ENCODE measurements at places on chromosomes 3 and 15. TPM values are rescaled to one million over a fixed set of nuclear protein-coding genes. Genes with fewer than 3 reads are reported as not detected.

DNA sequence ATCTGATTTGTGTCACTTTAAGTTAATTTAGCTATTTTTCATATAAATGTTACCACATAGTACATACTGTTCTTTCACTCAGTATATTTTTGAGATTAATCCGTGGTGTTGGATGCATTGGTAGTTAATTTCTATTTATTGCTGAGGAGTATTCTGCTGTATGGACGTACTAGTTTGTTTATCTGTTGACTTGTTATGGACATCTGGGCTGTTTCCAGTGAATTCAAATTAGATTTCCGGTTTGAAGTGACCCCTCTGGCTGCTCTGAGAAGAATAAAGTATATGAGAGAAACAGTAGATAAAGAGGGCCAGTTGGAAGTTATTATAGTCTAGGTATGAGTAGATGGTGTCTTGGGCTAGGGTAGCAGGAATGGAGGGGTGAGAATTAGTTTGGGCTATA, 15.6 kb downstream of the KAT2B start:
- H3K27ac ChIP-seq: no peak overlapping the region
- no peak for DNase-seq
- peaks cover 43% of the 10 kb centered on the region for H3K4me1 ChIP-seq
- H3K27me3 ChIP-seq: no peaks in the 10 kb centered on the region
- H3K36me3 ChIP-seq: no peaks in the 10 kb centered on the region

- H3K36me3 ChIP-seq: no peaks in the 10 kb centered on the region
- H3K4me3 ChIP-seq: no peak overlapping the region
- no peaks in the 10 kb centered on the region for H3K27me3 ChIP-seq
- no peak overlapping the region for H3K27ac ChIP-seq
Observed at GRCh38 chr15:27854601-27855000, 244.5 kb downstream of the OCA2 start.

DNA sequence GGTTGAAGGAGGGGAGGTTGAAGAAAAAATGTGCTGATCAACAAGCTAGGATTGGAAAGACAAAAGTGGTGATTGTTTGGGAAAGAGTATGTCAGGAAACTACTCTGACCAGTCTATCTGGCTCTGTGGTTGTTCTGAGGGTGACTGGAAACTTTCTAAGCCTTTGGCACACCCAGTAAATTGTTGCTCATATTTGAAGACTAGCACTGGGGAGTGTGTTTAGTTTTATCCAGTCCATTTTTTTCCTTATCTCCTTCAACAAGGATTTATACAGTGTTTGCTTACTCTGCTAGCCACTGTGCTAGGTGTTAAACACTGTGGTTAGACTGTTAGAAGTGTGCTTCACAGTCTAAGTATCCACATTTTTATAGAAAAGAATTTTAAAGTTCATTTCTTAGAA, 28.8 kb downstream of the PPM1L start:
- peaks cover 35% of the 10 kb centered on the region for H3K4me1 ChIP-seq
- H3K36me3 ChIP-seq: no peaks in the 10 kb centered on the region
- H3K27ac ChIP-seq: no peak overlapping the region
- H3K27me3 ChIP-seq: no peaks in the 10 kb centered on the region

- no peak overlapping the region for H3K27ac ChIP-seq
- H3K27me3 ChIP-seq: peaks cover 21% of the 10 kb centered on the region
- peak overlapping the region; percentile 55 for H3K4me3 ChIP-seq
- H3K4me1 ChIP-seq: peaks cover 15% of the 10 kb centered on the region
Observed at GRCh38 chr3:143121241-143122088, 1.9 kb downstream of the CHST2 start.

DNA sequence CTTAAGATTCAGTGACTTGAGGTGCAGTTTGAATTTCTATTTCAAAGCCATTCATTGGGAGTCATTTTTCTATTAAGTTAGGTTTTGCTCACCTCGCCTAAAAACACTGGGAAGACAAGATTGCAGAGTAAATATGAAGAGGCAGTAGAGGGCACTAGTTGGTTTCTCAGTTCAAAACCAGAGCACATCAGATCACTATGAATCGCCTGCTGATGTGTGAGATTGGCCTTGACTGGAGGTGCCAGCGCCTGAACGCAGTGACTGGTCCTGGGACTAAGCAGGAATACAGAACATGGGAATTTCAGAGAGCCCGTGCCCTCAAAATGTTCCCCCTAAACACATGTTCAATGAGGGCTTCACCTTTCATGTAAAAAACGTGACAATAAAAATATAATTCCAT, 229.0 kb downstream of the ITPR1 start:
- H3K36me3 ChIP-seq: peaks cover 10% of the 10 kb centered on the region
- no peak for DNase-seq
- peaks cover 66% of the 10 kb centered on the region for H3K4me1 ChIP-seq
- no peak overlapping the region for H3K4me3 ChIP-seq
- H3K27me3 ChIP-seq: no peaks in the 10 kb centered on the region
- peak overlapping the region; percentile 28 for H3K27ac ChIP-seq

DNA sequence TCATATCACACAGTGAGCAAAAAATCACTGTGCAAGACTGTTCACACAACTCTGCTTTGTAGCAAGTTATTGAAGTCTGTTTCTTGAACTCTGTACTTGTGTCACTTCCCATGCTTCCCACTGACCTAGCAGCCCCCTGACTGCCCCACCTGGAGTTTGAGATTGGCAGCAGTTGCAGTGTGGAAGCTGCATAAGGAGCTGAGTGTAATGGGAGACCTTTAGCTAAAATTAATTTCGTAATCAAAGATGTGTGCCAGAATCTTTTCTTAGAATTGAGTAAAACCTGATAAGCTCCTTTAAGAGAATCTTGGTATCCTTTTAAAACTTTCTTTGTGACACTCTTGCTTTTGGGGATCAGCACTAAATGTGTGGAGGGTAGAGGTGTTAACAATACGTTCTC, 42.8 kb downstream of the NKIRAS1 start:
- H3K4me1 ChIP-seq: peaks cover 43% of the 10 kb centered on the region
- no peak overlapping the region for H3K27ac ChIP-seq
- no peaks in the 10 kb centered on the region for H3K27me3 ChIP-seq
- no peaks in the 10 kb centered on the region for H3K36me3 ChIP-seq

DNA sequence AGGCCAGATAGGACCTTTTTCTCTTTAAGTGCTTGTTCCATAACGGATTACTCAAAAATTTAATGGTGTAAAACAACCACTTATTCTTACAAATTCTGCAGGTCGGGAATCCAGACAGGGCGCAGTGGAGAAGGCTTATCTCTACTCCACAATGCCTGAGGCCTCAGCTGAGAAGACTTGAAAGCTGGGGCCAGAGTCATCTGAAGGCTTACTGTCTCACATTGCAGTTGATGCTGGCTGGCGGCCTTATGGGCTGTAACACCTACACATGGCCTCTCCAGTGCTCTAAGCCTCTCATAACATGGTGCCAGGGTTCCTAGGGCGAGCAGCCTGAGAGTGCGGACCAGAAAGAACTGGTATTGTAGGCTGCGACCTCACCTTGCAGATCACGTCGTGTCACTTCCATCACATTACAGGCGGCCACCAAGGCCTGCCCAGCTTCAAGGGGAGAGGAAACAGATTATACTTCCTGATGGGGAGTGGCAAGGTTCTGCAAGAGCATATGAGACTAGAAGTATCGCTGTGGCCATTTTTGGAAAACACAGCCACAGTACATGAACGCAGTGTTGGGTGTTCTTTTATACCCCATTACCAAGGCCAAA, 32.4 kb downstream of the CMTM7 start:
- H3K4me3 ChIP-seq: no peak overlapping the region
- no peaks in the 10 kb centered on the region for H3K27me3 ChIP-seq
- H3K4me1 ChIP-seq: peaks cover 29% of the 10 kb centered on the region
- no peak for DNase-seq

DNA sequence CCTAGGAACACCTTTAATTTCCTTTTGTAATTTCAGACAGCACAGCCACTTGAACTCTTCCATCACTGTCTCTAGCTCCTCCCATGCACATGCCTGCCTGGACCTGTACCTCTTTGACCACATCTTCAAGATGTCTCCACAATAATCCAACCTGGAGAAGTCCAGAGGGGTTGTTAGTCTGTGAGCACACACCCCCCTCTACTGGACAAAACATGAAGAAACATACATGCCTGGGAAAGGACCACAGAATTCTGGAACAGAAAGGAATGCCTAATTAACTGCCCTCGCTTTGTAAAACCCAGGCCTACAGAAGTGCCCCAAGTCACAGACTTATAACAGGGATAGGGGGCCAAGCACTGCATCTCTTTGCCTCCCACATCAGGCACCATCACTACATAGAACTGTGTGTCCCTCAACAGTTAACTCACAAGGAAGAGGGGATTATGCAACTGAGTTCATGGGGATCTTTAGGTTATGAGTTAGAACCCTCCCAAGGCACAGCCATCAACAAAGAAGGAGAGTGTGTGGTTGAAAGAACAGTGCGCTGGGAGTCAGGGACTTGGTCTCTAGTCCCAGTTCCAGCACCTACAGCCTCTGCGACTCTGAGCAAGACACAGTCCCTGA, 61.7 kb downstream of the FMN1 start:
- H3K27me3 ChIP-seq: no peaks in the 10 kb centered on the region
- H3K4me1 ChIP-seq: no peaks in the 10 kb centered on the region
- no peak overlapping the region for H3K27ac ChIP-seq
- no peak overlapping the region for H3K4me3 ChIP-seq
- DNase-seq: no peak

- peaks cover 36% of the 10 kb centered on the region for H3K4me1 ChIP-seq
- no peaks in the 10 kb centered on the region for H3K27me3 ChIP-seq
- peak overlapping the region; percentile 46 for H3K27ac ChIP-seq
Observed at GRCh38 chr15:64883100-64883581, 28.6 kb upstream of the ANKDD1A start.

- H3K27ac ChIP-seq: no peak overlapping the region
- H3K36me3 ChIP-seq: no peaks in the 10 kb centered on the region
- DNase-seq: no peak
- H3K27me3 ChIP-seq: no peaks in the 10 kb centered on the region
Observed at GRCh38 chr3:48023377-48023776, 7.2 kb upstream of the MAP4 start.

GRCh38 chr3:63333815-63334214, 55.7 kb downstream of the SYNPR start:
- H3K36me3 ChIP-seq: no peaks in the 10 kb centered on the region
- H3K4me1 ChIP-seq: no peaks in the 10 kb centered on the region
- H3K27me3 ChIP-seq: no peaks in the 10 kb centered on the region
- H3K4me3 ChIP-seq: no peak overlapping the region
- no peak for DNase-seq
- no peak overlapping the region for H3K27ac ChIP-seq

- H3K4me1 ChIP-seq: no peaks in the 10 kb centered on the region
- no peaks in the 10 kb centered on the region for H3K36me3 ChIP-seq
- H3K4me3 ChIP-seq: no peak overlapping the region
- no peak overlapping the region for H3K27ac ChIP-seq
- DNase-seq: peak; percentile 75
Observed at GRCh38 chr15:70512772-70513362, 250.5 kb downstream of the UACA start.

GRCh38 chr15:60935130-60935529, 294.0 kb downstream of the RORA start:
- H3K4me3 ChIP-seq: no peak overlapping the region
- H3K27ac ChIP-seq: no peak overlapping the region
- no peaks in the 10 kb centered on the region for H3K36me3 ChIP-seq
- DNase-seq: no peak
- H3K4me1 ChIP-seq: peaks cover 3% of the 10 kb centered on the region
- H3K27me3 ChIP-seq: no peaks in the 10 kb centered on the region

- no peaks in the 10 kb centered on the region for H3K4me1 ChIP-seq
- no peak overlapping the region for H3K27ac ChIP-seq
- no peaks in the 10 kb centered on the region for H3K27me3 ChIP-seq
Observed at GRCh38 chr3:166788936-166789335, 591.2 kb downstream of the ZBBX start.

- H3K27me3 ChIP-seq: no peaks in the 10 kb centered on the region
- H3K36me3 ChIP-seq: no peaks in the 10 kb centered on the region
- H3K27ac ChIP-seq: no peak overlapping the region
- no peaks in the 10 kb centered on the region for H3K4me1 ChIP-seq
Observed at GRCh38 chr3:191120447-191121298, 78.4 kb upstream of the OSTN start.

DNA sequence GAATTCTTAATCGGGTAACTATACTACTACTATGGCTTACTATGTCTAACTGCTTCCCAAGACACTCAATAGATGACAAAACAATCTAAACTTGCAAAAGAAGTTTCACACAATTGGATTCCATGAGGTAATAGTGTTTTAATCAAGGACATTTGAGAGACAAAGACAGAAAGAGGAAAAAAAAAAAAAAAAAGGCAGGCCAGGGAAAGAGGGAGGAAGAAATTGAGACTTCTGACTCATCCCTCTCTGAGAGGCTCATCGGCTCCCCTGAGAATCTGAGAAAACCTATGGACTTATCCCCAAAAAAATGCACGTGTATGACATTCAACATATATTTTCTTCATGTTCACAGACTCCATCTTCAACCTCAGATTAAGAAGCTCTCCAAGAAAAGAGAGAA, 61.0 kb downstream of the SCAPER start:
- DNase-seq: no peak
- no peak overlapping the region for H3K4me3 ChIP-seq
- H3K36me3 ChIP-seq: no peaks in the 10 kb centered on the region

GRCh38 chr3:73508330-73508954, 116.3 kb downstream of the PDZRN3 start:
- DNase-seq: peak; percentile 52
- no peaks in the 10 kb centered on the region for H3K36me3 ChIP-seq
- no peak overlapping the region for H3K27ac ChIP-seq
- H3K4me3 ChIP-seq: no peak overlapping the region

DNA sequence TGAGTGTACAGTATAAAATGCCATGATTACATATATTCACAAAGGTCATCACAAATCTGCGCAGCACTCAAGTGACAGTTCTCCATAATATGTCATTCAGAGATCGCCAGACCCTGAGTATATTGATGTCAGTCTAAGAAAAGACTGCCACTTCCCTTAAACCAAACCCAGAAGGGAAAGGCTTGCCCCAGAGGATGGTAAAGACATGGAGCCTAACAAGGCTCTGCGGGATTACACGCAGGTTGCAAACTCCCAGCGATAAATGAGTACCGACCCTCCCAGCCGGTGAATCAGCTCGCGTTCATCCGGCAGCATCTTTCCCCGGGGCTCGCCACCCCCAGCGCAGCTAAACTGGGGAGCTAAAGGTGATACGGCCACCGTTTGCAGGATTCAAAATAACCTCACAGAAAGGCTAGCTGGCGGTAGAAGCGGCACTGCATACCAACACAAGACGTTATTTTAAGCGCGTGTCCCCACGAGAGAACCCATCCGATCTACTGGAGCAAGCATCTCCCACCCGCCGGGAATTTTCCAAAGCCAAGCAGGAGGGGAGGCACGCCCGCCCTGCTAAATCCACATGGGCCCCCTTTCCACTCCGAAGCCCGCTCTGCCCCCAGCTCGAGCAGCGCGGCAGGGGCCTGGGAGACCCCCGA, 643 bp downstream of the MYO5A start:
- DNase-seq: no peak
- peak overlapping the region; percentile 93 for H3K27ac ChIP-seq
- peak overlapping the region; percentile 81 for H3K4me3 ChIP-seq
- H3K4me1 ChIP-seq: peaks cover 5% of the 10 kb centered on the region
- no peaks in the 10 kb centered on the region for H3K36me3 ChIP-seq

Gene CD80
- polyA plus RNA-seq: 0.12 TPM

Gene NISCH
- polyA plus RNA-seq: 28.8 TPM

Gene IGSF10
- 0.88 TPM for polyA plus RNA-seq

Gene KNG1
- polyA plus RNA-seq: 0.11 TPM

Gene IQCF2
- not detected for polyA plus RNA-seq

Data from heart left ventricle (tissue), 16 donors.